ENCODE measurements at places on chromosomes 13 and 19.

GRCh38 chr19:9940778-9941177 lies 4.5 kb upstream of the OLFM2 start:
- DNase-seq, result no peak

GRCh38 chr19:51259348-51260245 lies 8.7 kb downstream of the SIGLECL1 start:
- DNase-seq, result peak; percentile 14

DNA sequence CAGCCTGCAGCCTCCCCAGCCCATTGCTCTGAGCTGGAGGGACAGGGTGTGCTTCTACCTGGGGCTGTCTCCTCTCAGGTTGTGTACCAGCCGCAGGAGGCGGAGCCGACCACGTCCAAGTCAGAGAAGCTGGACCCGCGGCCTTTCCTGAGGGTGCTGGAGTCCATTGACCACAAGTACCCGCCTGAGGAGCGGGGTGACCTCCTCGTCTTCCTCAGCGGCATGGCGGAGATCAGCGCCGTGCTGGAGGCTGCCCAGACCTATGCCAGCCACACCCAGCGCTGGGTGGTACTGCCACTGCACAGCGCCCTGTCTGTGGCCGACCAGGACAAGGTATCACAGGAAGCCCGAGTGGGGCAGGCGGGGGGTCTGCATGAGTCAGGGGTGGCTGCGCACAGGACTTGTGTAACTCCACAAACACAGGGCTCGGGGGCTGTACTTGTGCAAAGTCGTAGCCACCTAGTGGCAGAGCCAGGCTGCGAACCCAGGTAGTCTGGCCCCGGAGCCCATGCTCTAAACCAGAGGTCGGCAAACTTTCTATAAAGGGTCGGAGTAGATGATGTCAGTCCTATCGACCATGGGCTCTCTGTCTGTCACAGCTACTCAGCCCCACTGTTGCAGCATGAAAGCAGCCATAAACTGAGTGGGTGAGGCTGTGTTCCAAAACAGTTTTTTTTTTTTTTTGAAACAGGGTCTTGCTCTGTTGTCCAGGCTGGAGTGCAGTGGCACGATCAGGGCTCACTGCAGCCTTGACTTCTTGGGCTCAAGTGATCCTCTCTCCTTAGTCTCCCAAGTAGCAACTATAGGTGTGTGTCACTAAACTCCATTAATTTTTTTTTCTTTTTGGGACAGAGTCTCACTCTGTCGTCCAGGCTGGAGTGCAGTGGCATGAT lies 8.9 kb downstream of the DHX34 start:
- no peak for DNase-seq

- DNase-seq, result no peak
These were observed 15.1 kb downstream of the CC2D1A start for GRCh38 chr19:13920940-13921747.

DNA sequence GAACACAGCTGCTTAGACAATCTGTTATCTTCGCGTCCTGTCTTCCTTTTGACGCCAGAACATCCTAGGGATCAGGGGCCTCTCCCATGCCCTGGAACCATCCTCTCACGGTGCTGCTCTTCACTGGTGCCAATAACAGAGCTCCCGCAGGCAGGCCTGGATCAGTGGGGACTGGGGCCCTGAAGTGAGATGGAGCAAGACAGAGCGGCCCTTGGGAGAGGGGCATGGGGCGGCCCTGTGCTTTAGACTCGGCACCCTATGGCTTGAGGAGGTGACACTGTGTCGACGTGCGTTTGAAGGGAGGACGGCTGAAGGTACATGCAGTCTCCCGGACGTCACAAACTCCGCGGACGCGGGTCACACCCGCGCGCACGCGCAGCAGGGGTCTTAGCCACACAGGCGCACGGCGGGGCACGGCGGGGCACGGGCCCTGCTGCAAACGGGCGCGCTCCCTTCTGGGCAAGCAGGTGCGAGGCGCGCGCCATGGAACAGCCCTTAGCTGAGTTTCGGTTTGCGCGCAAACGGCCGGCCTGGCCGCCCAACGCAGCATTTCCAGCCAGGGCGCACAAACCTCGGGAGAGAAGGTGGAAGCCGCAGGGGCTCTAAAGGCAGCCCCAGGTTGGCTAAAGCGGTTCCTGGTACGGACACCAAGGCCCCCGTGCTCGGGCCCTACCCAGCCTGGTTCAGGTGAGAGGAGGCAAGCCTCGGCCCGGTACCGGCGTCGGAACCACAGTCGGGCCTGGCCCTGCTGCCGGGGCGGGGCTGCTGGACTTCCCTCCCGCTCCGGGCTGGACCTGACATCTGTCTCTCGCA lies 16.5 kb upstream of the RNF17 start:
- DNase-seq, result peak; percentile 24

DNA sequence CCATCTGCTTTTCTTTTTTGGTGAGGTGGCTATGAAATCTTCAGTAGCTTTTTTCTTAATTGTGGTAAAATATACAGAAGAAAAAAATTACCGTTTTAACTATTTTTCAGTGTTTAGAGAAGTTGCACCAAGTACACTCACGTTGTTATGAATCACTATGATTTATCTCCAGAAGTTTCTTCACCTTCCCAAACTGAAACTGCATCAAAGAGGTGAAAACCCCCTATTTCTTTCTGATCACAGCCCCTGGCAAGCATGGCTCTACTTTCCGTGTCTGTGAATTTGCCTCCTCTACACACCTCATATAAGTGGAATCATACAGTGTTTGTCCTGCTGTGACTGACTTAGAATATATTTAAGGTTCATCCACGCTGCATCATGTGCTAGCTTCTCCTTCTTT lies 15.6 kb upstream of the SIGLEC10 start:
- DNase-seq, result no peak

GRCh38 chr13:75645141-75645540 lies 9.0 kb downstream of the LMO7 start:
- DNase-seq, result no peak

DNA sequence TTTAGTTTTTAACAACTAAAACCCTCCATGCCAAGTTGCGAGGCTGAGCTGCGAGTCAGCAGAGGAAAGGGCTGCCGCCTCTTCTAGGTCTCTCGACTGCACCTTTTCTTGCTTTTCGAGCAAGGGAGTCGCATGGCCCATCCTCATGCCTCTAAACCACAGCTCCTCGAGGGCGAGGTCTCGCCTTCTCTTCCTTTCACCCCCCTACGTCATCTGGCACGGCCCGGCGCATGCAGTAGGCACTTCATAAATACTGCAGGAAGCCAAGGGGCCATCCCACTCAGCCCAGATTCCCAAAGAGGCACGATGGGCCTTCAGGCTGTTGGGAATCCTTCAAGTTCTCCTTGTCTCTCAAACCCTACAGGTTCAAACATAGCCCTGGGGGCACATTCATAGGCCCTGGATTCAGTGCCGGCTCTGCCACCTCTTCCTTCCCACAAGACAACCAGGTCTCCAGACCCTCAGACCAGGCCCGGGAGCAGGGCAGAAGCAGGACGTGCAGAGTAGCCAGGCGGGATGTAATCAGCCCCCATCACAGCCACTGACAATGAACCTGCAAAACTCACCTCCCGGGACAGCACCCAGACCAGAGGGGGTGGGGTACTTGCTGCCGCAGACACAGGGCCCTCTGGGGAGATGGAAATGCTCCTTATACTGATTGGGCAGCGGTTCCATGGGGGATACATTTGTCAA lies 41.7 kb downstream of the GGACT start:
- DNase-seq, result no peak

GRCh38 chr13:52780092-52780491 lies 40.5 kb upstream of the CNMD start:
- no peak for DNase-seq

DNA sequence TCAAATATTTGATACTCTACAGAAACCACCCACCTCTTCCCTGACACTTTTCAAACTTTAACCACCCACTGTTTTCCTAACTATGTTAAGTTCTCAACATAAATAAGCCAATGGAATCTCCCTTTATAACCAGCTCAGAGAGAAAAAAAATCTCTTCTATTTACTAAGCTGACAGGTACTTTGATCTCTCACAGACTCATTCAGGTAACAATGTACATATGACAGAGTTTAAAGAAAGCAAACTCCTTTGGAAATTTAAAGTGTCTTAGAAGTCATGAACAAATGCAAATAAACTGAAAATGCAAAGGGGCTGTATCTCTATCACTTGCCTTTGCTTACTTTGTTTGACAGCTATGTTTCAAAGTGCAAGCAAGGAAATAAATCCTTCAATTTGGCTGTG lies 109.3 kb downstream of the KLF12 start:
- DNase-seq, result peak; percentile 37

GRCh38 chr19:34600366-34600765 lies 76.6 kb downstream of the SCGB2B2 start:
- DNase-seq, result no peak

GRCh38 chr13:71034018-71034417 lies 833.0 kb downstream of the DACH1 start:
- DNase-seq, result no peak
